ENCODE measurements at places on chromosomes 3 and 15.

DNA sequence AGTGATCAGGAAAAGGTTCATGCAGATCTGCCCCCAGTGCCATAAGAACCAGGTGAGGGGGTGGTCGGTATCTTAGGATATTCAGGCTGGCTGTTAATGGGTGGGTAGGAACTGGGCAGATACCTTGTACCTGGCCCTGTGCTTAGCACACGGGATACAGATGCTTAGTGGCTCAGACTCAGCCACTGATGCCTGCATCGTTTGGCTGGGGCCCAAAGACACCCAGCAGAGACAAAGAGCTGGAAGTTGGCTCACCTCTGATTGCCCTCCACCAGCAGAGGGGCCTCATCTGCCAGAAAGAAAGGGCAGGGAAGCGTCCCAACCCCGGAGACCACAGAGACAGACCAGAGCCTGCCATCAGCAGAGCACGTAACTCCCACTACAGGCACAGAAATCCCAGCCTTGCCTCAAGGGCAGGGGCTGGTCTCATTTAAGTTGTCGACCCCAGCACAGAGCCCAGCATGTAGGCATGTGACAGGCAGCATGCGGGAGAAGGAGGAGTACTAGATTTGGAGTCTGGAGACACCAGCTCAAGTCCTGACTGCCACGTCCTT is 64.1 kb upstream of the SLC6A1 start:
- no peak for DNase-seq

- no peak for DNase-seq
Observed at GRCh38 chr3:167882057-167882667, 146.6 kb downstream of the SERPINI1 start.

GRCh38 chr15:52653431-52653964 is 25.7 kb downstream of the ATOSA start:
- no peak for DNase-seq

GRCh38 chr3:53243165-53243564 is 12.7 kb downstream of the TKT start:
- DNase-seq, result no peak

DNA sequence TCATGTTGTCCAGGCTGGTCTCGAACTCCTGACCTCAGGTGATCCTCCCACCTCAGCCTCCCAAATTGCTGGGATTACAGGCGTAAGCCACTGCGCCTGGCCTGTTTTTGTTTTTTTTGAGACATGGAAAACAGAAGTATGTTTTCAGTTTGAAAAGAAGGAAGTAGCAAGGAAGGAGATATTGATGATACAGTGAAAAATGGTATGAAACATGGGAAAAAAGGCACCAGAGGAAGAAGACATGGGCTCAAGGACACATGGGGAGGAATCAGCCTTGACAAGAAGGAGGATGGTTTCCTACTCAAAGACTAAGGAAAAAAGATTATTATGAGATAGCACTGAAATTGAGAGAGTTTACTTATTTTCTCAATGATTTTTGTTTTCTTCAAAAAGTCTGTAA is 30.7 kb downstream of the FMN1 start:
- DNase-seq, result no peak
